Effector memory CD8-positive, alpha-beta T cell (primary cell): ENCODE measurements at places on chromosomes 2 and 18.

- DNase-seq = no peak
Observed at GRCh38 chr2:167423731-167424130, 535.5 kb downstream of the XIRP2 start.

- DNase-seq = no peak
Observed at GRCh38 chr2:20723543-20723942, 56.6 kb downstream of the GDF7 start.

- no peak for DNase-seq
Observed at GRCh38 chr2:154554046-154554445, 144.4 kb upstream of the KCNJ3 start.

GRCh38 chr18:54109131-54109683 is 115.3 kb downstream of the MBD2 start:
- no peak for DNase-seq

- DNase-seq = no peak
Observed at GRCh38 chr2:224847961-224848850, 132.0 kb upstream of the CCDC195 start.

GRCh38 chr2:197453914-197454398 is 604 bp downstream of the COQ10B start:
- no peak for DNase-seq

- no peak for DNase-seq
Observed at GRCh38 chr18:30991397-30991796, 51.1 kb downstream of the DSC3 start.

GRCh38 chr18:70523035-70523791 is 234.4 kb downstream of the SOCS6 start:
- no peak for DNase-seq

DNA sequence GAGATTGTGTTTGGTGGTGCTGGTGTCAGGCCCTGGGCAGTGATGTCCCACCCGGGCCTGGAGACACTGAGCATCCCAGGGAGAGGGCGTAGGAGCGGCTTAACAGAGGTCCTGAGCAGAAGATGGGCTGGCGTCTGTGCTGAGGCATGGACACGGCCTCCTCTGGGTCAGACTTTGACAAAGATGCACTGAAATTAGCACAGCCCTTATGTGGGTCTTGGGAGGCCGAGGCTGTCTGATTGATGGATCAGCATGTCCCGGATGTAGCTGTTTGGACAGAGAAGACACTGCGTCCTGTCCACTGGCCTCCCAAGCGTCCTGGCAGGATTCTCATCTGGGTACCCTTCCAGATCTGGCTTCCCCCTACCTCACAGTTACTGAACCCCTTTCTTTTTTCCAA is 159.4 kb downstream of the ANKRD30B start:
- no peak for DNase-seq

DNA sequence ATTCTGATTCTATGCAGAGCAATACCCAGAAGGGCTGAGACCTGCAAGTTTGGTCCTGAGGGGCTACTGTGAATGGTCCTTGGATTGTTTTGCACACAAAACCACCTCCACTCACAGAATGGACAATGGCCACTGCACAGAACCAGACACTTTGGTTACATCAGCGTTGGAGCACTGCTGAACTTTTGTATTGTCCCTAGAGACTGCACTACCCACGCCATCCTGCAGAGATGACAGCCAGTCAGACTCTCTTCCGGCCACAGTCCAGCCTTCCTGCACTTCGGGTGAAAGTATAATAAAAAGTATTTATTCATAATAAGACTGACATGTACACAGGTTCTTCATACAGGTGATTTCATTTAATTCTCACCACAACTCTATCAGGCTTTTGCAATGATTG is 35.7 kb downstream of the CELF4 start:
- DNase-seq = no peak

DNA sequence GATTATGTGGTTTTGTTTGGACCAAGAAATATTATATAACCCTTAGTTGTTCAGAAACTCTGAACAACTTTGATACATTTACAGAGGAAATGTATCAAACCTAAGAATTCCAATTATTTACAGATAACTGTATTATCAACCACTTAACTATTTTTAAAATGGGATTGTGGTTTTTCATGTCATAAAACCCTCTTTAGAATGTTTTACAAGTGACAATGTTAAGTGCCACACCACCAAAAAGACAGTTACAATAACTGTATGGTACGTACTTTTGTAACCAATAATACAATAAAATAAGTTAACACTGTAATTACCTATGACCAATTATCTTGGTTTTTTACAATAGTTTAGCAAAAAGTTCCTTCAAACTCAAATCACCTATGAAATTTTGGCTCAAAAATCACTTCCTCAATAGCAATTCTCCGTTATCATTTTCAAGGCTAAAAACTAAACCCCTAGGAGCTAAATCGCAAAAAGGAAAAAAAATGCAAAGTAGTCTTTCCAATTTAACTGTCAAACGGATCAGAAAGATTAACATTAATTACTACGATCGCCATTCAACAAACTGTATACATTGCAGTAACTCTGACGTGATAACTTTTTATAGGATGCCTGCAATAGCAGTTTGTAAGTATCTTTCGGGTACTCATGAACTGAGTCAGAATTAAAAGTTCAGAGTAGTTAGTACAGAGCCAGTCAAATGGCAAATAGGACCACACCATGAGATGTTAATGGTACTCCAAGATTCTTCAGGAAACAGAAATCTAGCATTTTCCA is 1.5 kb downstream of the ROCK1 start:
- DNase-seq = no peak

GRCh38 chr2:12478151-12479064 is 238.3 kb upstream of the TRIB2 start:
- DNase-seq = no peak

GRCh38 chr2:80889009-80889408 is 584.5 kb upstream of the LRRTM1 start:
- no peak for DNase-seq

DNA sequence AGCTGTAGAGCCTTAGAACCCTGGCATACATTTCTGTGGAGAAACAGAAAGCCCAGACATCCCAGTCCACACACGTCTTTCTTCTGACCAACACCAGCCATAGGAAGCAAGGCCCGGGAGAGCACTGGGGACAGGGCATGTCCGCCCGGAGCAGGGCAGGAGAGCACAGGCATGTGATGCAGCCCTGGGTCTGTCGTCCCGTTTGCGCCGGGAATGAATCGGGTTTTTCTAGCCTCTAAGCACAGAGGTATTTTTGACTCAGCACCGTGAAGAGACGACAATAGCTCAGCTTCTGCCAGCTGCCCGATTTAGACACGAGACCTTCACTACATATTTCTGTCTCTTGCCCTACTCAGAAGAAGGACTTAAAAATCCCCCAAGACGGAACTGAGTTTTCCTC is 7.3 kb upstream of the AMMECR1L start:
- no peak for DNase-seq

DNA sequence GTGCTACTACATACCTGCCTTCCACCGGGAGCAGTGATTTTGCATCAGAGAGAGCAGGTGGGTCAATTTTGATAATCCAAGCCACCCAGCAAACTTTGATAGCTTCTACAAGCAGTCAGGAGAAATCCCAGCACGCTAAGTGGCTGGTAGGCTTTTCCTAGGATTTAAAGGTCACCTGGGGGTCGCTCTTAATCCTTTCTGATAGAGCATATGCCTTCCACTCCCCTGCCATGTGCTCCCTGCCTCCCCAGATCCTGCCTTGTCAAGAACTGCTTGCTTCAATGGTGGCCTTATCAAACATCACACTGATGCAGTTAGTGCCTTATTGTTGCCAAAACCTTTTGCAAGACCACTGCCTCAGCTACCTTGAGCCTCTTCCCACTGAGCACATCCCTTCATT is 462.3 kb upstream of the MEX3C start:
- DNase-seq = no peak

DNA sequence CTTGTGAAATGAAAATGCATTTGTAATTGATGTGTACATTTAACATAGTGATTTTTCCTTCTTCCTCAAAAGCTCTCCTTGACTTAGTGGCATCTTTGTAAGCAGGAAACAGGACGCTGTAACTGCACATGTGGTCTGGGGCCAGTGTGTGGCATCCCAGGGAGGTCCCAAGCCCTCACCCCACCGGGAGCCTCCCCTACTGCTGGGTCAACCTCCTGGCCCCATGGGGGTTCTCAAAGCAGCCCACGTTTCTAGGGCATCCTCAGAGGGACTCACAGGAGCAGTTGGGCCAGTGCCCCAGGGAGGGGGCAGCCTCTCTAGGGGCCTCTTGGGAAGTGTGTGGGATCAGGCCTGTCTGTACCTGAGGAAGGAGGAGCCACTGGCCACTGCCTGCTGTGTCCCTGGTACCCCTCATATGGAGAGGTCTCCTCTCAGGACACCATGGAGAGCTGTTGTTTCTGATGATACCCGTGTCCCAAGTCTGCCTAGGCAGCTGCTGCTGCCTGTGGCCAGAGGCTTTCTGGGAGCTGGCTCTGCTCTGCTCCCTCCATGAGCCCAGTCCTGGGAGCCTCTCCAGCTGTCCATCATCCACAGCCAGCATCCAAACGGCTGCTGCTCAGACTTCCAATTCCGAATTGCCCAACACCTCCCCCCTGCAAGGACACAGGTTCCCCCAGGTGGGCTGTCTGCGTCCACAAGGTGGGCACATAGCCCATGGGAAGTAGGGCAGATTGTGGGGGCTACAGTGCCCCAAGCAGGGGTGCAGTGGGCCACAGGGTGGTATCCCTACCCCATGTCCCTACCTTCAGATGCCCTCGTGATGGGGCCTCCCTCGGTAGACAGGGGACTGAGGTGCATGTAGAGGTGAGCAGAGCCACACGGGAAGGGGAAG is 13.4 kb downstream of the ARHGEF4 start:
- no peak for DNase-seq

DNA sequence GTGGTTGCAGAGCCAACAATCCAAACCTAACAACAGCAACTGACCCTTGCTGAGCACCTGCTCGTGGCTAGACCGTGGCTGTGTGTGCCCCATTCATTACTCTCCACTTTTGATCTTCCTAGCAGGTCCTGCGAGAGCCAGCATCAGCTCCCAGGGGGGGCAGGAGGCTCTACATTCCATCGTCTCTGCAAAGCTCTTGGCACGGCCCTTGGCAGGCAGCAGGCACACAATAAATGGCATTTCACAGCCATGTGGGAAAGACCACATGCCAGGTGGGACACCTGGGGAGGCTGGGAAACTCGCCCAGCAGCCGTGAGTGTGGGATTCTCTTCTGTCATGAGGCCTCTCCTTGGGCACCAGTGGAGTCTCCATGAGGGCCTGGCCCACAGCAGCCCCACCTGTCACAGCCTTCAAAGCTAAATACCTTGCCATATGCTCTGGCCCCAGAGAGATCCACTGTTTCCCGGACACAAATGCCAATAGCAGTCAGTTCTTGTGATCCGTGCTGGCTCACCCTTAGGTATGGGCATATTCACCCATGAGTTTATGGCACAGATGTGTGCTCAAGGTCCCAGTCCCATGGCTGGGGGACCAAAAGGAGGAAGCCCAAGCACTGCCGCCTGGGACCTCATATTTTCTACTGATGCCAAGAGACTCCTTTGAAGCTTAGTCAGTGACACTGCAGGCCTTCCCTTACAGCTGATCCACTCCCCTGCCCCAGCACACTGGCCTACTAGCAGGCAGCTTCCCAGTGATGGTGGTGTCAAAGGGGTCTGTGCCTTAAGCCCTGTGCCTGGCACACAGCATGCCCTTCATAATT is 6.8 kb upstream of the TEX51 start:
- DNase-seq = no peak

- DNase-seq = peak; percentile 28
Observed at GRCh38 chr18:3511980-3512379, 62.0 kb downstream of the TGIF1 start.

DNA sequence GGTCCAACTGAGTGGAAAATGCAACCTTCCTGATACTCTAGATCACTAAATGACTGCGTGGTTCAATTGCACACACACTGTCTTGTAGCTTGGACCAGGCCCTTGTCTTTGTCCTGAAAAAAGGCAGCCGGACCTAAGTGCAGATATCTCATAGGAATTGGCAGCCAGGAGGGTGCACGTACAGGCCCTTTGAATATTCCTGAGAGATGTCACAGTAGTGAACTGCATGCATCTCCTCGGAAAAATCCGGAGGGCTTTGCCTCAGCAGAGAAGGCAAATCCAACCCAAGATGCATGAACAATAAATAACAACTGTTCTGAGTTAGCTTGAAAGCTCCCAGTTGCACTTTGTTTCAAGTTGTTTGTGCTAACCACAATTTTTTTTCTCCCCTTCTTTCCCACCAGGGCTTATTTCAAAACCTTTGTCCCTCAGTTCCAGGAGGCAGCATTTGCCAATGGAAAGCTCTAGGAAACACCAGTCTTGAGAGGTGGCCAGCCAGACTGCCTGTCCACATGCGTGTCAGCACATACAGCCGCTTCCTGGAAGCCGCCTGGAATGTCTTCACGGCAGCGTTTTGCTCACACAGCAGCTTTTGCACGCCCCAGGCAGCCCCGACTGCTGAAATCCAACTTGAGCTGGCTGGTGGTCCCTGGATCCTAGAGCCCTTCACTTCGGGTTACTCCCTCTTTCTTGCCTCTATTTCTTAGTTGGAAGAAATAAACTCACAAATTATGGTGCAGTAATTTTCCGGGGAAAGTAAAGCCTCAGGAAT is 54.4 kb upstream of the FOSL2 start:
- no peak for DNase-seq

GRCh38 chr2:179626261-179626660 is 235.2 kb downstream of the ZNF385B start:
- no peak for DNase-seq

DNA sequence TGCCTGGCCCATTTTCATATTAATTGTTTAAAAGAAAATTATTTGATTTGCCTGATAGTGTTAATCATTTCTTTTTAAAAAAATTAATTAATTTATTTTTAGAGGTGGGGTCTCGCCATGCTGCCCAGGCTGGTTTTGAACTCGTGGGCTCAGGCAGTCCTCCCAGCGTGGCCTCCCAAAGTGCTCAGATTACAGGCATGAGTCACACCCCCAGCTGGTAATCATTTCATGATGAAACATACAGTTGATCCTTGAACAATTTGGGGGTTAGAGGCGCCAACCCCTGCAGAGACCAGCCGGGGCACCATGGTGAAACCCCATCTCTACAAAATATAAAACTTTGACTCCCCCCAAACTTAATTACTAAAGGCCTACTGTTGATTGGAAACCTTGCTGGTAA is 7.9 kb downstream of the GPN1 start:
- DNase-seq = no peak

DNA sequence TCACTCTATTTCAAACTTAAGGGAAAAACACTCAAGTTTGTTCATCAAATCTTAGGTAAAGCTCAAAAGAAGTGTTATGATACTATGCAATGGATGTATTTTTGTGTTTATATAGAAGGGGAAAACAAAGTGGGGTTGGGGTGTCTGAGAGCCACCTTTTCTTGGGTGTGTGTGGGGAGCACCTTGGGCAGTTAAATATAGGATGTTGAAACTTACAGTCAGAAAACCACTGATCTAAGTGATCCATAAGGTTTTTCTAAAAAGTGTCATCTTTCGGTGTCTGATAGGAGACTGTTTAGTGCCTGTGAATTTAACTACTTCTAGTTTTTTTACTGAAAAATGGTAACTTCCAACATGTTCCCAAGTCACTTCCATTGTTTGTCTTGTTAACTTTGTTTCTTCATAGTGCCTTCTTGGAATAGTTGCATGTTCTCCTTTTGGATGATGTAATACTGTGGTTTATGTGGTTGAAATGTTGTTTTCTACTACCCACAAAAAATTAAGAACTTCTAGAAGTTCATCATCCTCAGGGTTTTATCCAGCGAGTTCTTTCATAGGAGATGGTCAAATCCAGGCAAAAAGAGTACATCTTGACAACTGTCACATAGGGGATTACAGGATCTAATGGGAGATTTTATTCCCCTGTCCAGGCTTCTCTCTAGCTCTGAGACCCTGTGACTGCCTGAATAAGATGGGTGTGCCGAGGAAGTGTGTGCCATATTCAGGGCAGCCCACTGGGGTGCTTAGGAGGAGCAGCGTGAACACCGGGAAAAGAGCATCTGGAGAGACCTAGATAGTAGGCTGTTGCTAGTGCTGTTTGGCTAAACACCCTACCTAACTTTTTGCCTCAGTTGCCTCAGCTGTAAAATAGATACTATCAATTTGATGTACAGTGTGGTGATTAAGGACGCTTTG is 46.2 kb downstream of the CAB39 start:
- DNase-seq = no peak
